ENCODE measurements at places on chromosomes 12 and 14.

- DNase-seq: no peak
These were observed 107.5 kb downstream of the TBC1D30 start for GRCh38 chr12:64931981-64932380.

DNA sequence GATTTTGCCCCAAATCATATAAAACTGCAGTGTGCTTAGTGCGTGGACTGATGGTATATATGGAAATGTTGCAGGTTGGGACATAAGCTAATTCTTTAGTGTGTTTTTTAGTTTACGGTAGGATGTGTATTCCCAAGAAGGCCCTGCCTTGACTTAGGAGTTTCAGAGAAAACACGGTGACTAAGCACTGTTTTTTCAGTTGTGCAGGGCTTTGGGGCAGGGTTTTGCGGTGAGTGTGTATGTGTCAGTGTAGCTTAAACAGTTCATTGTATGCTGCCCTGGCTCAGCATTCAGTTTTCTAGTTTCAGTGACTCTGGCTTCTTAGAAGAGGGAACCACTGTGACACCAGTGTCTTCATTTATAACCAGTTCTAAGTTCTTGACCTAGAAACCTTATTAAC lies 101.2 kb downstream of the AKAP6 start:
- no peak for DNase-seq

DNA sequence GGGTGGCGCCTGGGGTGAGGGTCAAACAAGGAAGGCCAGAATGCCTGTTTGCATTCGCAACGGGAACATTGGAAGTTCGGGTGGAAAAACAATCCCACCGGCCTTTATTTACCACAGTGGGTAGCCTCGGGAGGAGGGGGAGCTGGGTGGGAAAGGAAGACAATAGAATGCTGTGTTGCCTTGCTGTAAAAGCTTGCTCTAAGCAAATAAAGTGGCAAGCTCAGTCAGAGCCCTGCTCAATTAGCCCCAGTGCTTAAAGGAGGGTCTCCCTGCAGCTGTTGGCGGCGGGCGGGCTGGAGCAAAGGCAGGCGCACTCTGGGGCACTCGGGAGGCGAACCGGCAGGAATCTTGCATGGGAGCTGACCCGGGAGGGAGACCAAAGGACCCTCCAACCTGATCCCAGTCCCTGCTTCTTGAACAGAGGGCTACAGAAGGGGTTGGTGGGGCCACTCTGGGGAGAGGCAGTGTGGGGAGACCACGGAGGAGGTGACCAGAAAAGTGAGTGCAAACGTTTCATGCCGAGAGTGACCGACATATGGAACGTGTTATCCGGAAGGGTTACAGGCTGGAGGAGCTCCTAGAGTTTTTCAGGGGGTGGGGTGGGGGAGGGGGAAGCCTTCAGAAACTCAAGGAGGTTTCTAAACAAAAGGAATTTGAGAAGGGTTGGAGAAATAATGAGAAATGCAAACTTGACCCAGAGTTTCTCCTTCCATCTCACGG lies 48.5 kb downstream of the NTF3 start:
- no peak for DNase-seq

- DNase-seq: no peak
These were observed 37.8 kb downstream of the SRRM4 start for GRCh38 chr12:119019166-119019565.

DNA sequence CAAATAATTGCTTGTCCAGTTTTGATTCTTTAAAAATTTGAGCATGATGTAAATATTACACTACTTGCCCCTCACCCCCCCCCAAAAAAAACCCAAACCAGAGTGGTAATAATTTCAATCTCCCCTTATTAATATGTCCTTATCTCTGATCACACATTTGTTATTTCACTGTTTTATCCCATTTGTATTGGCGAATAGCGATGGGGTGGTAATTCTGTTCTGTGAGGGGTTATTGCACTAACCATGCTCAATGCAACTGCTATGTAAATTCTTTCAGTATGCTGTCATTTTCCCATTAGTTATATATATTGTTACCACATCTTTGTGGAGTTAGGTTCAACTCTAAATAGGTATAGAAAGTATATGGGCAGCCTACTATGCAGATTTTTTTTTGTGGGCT lies 1.1 kb downstream of the RIMKLB start:
- no peak for DNase-seq

- no peak for DNase-seq
These were observed 20.0 kb upstream of the CHST11 start for GRCh38 chr12:104436790-104437189.

DNA sequence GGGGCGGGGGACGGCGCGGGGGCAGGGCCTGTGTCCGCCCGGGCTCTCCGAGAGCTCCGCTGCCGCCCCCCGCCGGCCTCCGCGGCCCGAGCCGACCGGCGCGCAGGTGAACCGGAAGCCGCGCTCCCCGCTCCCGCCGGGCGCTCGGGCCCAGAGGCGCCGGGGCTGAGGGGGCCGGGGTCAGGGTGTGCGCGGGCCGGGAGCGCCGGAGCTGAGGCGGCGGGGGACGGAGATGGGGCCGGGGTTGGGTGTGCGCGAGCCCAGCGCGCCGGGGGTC lies 431 bp downstream of the HIP1R start:
- DNase-seq: no peak

DNA sequence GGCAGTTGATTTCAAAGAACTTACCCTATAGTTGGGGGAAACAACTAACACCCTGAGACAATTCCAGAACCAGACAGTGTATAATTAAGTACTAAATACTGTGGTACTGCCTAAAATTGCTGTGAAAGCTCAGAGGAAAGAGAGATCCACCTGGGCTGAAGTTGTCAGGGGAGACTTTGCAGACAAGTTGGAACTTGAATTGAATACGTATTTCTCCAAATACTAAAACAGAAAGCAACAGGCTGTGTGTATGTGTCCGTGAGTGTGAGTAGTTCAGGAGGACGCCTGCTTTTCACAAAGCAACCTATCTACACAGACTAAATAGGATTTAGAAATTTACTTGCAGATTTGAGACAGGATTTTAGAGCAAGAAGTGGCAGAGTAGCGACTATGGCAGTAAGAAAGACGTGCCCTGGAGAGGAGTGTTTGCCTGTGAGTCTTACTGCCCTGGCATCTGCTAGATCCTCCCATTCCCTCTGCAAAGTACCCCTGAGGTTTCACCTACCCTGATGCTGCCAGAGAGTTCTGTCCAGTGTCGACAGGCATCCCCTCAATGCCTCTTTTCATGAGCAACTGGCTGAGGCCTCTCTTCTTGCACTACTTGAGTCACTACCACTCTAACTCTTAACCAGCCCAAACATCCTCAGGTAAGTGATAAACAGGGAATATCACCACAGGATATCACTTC lies 37.4 kb upstream of the BMP4 start:
- no peak for DNase-seq

DNA sequence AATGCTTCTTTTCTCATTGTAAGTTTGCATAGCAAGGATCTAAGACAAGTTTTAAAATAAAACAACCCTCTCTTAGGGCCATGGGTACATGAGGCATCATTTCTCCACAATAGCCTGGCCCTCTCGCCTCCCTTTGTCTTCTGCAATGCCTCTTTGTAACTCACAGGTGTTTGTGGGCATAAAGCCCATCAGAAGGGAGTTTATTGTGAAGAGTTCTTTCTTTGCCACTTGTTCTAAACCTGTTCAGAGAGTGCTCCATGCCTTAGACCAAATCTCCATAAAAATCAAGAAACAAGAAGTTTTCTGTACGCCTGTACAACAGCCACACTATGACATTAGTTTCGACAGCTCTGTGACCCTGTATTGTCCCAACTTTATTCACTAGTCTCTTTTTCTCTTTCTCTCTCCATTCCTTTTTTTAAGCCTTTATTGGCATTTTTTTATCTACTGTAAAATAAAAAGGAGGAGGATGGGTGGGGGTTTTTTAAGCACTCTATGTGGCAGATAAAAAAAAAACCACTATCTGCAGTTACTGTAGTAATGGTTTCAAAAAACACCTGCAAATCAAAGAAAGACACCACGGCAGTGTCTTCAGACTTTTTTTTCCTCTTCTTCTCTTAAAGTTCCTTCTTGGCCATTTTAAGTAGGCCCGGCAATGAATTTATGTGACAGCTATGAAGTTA lies 1.6 kb downstream of the C12orf42 start:
- DNase-seq: no peak

DNA sequence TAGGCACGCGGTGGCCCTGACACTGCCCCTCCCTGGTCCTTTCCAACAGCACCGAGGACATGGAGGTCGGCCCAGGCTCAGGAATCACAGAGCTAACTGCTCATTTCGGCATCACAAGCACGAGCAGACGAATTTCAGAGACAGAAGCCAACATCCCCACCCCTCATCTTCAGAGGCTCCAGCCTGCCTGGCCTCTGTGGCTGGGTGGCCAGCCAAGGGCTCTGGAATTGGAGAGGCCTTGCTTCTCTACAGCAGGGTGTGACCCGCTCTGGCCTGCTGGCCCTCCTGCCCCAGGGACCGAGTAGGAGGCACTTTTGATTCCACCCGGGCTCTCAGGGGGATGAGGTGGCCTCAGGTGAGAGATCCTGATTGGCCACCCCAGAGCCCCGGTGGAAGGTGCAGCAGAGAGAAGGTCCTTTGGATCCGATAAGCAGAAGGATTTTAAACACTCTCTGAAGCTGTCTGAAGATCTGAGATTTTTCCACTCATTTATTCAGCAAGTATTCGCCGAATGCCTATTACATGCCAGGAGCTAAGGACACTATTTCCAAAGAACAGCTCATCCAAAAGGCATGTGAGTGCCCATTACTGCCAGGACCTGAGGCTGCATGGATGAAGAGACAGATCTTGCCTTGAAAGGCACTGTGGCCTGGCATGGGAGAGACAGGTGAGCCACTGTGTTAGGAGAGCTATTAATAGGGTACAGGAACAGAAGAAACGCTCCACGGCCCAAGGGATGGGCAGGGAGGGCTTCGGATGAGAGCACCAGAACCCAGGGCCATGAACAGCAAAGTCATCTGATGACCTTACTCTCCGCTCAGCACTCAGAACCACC lies 10.2 kb downstream of the BAG5 start:
- peak; percentile 85 for DNase-seq

DNA sequence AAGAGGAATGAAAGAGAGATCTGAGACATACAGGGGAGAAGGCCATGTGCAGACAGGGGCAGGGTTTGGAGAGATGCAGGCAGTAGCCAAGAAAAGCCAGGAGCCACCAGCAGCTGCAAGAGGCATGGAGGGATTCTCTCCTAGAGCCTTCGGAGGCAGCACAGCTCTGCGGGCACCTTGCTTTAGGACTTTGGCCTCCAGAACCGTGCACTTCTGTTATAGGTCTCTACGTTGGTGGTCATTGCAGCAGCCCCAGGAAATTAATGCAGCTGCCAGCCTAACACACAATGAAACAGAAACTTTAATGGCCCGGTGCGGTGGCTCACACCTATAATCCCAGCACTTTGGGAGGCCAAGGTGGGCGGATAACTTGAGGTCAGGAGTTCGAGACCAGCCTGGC lies 14.7 kb upstream of the VRK1 start:
- DNase-seq: no peak

DNA sequence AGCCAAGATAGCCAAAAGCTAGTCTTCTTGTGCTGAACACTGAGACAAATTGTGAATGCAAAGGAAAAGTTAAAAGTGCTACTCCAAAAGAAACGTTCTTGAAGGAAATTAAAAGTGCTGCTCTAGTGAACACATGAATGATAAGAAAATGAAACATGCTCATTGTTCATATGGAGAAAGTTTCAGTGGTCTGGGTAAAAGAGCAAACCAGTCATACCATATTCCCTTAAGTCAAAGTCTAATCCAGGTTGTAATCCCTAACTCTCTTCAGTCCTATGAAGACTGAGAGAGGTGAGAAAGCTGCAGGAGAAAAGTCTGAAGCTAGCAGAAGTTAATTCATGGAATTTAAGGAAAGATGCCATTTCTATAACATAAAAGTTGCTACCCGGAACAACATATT lies 121.5 kb downstream of the MNAT1 start:
- no peak for DNase-seq

DNA sequence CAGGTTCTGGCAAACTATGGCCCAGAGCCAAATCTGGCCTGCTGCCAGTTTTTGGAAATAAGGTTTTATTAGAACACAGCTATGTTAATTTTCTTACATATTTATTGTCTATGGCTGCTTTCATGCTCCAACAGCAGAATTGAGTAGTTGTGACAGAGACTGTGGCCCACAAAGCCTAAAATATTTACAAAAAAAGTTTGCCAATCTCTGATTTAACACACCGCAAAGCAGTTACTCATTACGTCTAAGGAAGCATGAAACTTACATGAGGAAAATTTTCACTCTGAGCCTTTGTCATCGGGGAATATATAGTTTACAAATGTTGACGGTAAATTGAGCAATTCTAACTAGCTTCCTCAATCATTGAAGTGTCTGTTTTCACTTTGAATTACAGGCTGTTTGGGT lies 96.5 kb downstream of the UNC79 start:
- peak; percentile 2 for DNase-seq

DNA sequence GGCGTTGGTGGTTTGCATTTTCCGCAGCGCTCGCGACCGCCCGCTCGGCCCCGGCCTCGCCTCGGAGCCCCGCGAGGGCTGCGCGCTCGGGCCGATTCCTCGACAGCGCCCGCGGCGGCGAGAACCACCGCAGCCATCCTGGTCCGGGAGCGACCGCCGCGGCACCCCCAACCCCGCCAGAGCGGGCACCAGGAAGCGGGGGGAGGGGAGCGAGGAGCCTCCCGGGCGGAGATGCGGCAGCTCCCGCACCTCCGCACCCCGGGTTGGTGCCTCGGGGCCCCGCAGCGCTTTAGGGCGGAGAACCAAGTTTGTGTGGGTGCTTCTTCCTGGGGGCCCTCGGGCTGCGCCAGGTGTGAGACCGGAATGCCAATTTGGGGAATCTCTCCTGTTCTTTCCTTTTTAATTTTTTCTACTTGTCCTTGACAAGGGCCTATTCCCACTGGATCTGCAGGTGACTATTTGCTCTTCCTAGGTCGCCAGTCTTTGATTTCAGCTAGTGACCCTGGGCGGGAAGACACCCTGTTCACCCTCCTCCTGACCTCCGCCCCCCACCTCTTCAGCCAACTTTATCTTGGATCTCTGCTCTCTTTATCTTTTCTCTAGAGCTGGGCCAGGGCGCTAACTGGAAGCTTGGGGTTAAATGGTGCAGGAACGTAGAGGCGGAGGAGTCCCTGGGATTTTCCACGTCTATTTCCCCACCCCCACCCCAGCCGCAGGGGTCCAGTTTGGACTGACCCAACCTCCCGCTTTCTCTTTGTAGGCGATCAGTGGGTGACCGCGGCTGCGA lies at the start of gene SOCS2:
TSS of gene SOCS2 (plus strand) at position 751 of the 787 bp plus-strand sequence. CDS start 223 bp downstream, outside the sequence.
- peak; percentile 23 for DNase-seq

- DNase-seq: no peak
These were observed 687 bp downstream of the IFFO1 start for GRCh38 chr12:6555018-6555691.

DNA sequence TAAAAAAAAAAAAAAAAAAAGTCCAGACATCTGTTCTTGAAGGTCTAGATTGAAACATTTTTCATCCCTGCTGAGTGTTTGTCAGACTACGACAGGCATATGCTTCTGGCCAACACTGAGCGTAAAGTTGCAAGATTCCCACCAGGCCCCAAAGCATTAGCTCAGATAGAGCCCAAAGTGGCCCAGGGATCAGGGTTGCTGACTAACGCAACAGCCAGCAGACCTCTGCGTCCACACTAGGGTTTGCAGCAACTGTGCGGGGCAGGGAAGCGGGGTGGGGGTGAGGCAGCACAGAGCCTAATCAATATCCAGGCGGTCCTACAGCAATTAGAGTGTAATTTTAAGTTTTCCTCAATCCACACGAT lies 55.7 kb downstream of the SSH1 start:
- DNase-seq: peak; percentile 77
